Activated gamma-delta T cell treated with Interleukin-2 at 50 U/mL for 16 hours (primary cell): ENCODE measurements at places on chromosomes 4 and X.
A peak's percentile ranks its signal among the peaks of the same experiment; 100 is the strongest.

- no peak for DNase-seq
Measured at GRCh38 chr4:155948541-155948940, 5.1 kb downstream of the CTSO start.

DNA sequence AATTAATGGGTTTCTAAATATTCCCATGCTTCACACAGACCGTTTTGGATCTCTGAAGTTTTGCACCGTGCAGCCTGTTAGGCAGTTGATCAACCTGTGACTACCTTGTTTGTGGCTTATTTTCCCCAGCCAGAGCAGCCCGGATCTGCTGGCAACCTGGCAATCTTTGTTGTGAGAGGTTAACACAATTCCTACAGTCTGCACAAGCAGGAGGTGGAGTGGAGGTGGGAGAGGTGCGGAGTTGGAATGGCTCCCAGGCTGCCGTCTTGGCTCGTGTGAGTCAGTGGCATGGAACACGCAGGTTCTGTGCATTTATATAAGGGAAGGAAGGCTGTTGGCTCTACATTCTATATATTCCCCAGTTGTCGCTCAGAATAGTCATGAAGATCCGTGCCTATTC lies 70.9 kb upstream of the STOX2 start:
- DNase-seq: no peak

- DNase-seq: no peak
Measured at GRCh38 chrX:115373308-115373707, 83.8 kb downstream of the LUZP4 start.

DNA sequence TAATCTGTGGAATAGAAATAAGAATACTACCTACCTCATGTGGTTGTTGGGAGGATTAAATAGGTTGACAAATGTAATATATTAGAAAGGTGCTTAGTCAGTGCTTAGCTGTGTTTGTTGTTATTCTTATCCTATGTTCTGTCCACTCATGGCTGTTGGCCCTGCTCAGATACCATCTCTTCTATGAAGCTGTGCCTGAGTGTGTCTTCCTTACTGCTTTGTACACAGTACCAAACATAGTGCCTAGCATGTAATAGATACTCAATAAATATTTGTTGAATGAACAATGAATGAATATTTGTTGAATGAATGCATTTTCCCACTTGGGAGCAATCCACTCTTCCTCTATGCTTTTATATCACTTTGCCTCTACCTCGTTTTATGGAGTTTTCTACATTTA lies 57.2 kb downstream of the NHS start:
- no peak for DNase-seq

- no peak for DNase-seq
Measured at GRCh38 chrX:29143756-29144155, 556.5 kb downstream of the IL1RAPL1 start.

DNA sequence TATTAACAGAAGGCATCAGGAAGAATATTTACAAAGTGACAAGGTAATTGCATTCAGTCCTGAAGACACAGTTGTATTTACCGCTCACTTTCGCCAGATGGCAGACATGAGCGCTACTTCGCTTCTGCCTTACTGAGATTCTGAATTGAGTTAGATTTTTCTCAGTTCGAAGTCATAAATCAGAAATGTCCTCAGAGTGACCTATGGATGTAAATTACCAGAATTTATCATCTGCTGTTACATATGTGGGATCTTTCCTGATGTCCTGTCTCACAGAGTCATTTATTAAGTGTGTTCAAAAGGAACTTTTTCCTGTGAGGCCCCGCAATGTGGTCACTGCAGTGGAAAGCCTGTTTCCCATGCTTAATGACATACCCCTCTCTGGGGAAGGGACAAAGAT lies 97.3 kb upstream of the DCLK2 start:
- peak; percentile 30 for DNase-seq

GRCh38 chr4:182577411-182577810 lies 334.2 kb downstream of the TENM3 start:
- no peak for DNase-seq

- DNase-seq: no peak
Measured at GRCh38 chrX:130539721-130540321, 138.0 kb downstream of the RBMX2 start.

DNA sequence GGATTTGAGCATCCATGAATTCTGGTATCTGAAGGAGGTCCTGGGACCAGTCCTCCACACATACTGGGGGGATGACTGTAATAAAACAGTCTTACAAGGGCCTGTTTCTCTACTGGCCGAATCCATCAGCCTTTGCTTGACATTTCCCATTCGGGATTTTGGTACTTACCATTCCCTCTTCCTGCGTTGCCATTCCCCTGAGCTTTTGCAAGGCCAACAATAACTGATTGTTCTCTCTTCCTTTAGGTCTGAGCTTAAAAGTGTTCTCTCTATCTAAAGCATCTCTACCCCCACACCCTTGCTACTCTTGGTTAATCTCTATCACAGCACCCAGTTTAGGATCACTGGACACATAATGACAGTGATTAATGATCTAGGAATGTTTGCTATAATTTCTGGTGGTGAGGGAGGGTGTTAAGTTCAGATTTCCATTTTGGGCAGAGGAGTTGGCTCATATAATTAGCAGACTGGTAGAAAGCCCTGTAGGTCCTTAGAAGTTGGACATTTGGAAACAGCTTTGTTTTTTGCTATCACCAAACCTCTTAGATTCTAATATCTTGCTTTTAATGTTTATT lies 29.4 kb downstream of the TMA16 start:
- no peak for DNase-seq

DNA sequence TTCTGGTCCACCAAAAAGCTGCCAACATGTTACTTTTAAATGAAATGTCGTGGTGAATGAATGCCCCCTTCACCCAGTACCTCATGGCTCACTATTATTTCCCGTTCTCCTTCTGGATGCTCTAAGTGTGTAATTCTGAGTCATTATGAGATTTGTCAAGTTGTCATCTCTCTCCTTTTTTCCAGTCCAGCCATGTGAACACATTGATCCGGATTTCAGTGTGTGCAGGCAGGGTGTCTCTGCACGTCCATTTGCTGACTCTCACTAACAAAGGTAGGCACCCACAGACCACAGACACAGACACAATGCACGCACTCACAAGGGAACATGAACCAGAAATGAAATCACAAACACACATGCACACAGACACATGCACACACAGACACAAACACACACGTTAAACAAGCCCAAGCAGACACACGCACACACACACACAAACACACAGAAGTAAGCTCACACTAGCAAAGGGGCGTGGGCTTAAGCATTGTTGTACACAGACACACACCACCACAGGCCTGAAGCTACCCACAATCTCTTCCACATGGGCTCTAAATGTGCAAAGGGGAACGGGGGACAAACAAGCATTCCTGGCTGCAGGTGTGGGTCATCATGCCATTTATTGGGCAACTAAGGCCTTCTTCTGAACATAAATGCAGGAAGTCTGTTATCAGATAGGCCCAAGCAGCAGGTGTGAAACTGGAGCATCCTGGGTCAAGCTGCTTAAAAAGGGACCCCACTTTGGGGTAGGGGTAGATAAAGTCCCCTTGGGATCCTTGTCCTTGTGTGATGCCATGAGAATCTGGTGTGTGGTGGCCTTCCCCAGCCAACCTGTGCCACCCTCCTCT lies 58.1 kb downstream of the NBDY start:
- DNase-seq: no peak

- no peak for DNase-seq
Measured at GRCh38 chr4:94848326-94848725, 90.6 kb downstream of the BMPR1B start.

- DNase-seq: no peak
Measured at GRCh38 chr4:25098964-25099891, 61.0 kb downstream of the SEPSECS start.

DNA sequence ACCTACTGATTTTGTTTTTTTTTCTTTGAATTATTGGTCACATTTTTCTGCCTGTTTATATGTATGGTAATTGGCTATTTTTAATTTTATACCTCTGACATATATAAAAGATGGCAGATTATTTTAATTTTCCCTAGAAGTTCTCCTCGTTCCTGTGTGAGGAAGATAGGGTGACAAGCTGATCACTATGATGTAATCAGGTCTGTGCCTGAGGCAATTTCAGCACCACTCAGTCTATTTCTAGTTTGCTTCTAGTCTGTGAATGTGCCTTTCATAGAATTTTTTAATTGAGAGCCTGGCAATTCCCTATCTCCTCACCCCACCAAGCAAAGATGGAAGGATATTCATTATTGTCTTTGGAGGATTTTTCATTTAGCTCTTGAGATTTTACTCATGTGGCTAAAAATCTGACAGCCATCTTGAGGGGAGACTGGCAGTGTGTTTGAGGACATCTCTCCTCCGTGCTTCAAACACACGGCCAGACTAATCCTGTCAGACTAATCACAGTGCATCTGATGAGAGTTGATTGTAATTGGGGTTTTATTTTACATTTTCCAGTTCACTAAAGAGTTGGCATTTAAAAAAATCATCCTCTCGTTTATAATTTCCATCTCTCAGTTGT lies 500.3 kb downstream of the TRIML1 start:
- no peak for DNase-seq

DNA sequence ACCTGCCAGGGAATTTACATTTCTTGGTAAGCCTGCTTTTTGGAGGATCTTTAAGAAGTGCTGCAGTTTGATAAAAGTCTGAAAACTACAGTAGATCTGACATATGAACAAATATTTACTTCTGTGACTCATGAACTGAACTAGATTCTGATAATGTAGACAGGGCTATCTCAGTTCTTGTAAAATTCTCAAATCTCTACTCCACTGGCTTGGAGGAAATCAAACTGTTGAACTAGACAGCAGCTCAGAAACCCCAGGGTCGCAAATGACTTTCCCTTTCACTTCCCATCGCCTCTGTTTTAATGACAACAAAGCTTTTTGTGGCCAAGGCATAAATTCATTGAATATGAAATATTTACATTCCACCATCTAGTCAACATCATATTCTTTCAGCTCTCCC lies 15.4 kb upstream of the OCIAD1 start:
- DNase-seq: no peak

DNA sequence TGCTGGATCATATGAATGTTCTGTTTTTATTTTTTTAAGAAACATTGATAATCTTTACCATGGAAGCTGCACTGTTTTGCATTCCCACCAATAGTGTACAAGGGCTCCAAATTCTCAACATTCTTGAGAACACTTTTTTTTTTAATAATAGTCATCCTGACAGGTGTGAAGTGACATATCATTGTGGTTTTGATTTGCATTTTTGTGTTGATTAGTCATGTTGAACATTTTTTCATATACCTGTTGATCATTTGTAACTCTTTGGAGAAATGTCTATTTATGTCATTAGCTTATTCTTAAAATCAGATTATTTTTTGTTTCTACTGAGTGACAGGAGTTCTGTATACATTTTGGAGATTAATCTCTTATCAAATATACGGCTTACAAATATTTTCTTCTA lies 408.5 kb downstream of the GLUD2 start:
- no peak for DNase-seq
